ENCODE measurements at places on chromosomes 2 and 18. TPM values are rescaled to one million over a fixed set of nuclear protein-coding genes. Genes with fewer than 3 reads are reported as not detected.

OR6B2 gene
- not detected for total RNA-seq

- no peak for DNase-seq
These were observed 2.5 kb downstream of the RPIA start for GRCh38 chr2:88693911-88694414.

- no peak for DNase-seq
These were observed 520.5 kb upstream of the ZEB2 start for GRCh38 chr2:145040433-145040832.

DNA sequence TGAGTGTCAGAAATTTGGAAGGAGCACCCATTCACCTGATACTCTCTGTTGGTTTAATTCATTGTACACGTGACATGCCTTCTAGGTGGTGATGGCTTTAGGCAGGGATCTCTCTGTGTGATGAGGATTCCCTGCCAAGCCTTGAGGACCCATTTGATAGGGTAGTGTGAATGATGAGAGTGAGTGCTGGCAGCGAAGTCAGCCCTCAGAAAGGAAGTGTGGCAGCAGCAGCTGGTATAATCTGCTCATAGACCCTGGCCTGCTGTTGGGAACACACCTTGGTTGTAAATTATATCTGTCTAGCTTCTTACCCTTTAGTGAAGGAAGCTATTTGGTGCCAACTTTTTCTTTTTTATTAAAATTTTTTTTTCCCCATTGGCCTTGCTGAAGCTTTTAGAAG lies 164.5 kb downstream of the HAUS1 start:
- DNase-seq, result peak; percentile 33

CHRNG gene
- not detected for total RNA-seq

TSHZ1 gene
- 34.1 TPM for total RNA-seq

Data from left colon (tissue), 2 donors.